ENCODE measurements at places on chromosomes 13 and 19. TPM values are rescaled to one million over a fixed set of nuclear protein-coding genes. Genes with fewer than 3 reads are reported as not detected.

- DNase-seq: no peak
Observed at GRCh38 chr13:74669149-74669548, 534.9 kb upstream of the KLF12 start.

The ZNF382 gene
- 12.1 TPM for total RNA-seq

GRCh38 chr19:58046856-58047255 lies 12.2 kb upstream of the ZNF135 start:
- no peak for DNase-seq

The TMPRSS9 gene
- total RNA-seq: not detected

GRCh38 chr19:1177322-1178114 lies 3.5 kb upstream of the SBNO2 start:
- DNase-seq: no peak

DNA sequence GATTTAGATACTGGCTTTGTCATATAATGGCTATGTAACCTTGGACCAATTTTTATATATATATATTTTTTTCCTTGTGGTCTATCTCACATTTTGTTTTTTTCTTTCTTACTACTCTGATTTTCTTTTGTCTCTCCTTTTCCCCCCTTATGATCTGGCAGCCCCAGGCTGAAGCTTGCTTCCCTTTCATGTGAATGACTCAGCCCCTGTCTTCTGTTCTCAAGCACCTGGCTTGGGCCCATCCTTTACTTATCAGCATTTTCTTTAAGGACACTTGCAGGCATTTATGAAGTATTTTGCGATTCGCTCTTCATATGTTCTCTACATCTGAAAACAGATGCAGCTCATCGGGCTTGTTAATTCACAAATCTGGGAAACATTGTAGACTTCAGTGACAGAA lies 163.6 kb downstream of the SPRY2 start:
- DNase-seq: no peak

DNA sequence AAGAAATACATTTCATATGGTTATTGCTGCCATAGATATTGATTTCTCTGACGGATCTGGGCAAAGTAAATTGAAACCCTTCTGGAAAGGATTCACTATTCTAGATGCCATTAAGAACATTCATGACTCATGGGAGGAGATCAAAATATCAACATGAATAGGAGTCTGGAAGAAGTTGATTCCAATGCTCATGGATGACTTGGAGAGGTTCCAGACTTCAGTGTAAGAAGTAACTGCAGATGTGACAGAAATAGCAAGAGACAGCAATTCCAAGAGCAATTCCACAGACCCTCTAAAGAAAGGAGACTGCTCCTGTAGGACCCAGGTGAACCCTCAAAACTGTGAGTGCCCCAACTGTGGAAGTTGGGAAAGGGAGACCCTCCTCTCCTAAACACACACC lies 30.9 kb upstream of the KCTD12 start:
- no peak for DNase-seq

GRCh38 chr13:100547791-100548201 lies 40.8 kb downstream of the GGACT start:
- DNase-seq: no peak

DNA sequence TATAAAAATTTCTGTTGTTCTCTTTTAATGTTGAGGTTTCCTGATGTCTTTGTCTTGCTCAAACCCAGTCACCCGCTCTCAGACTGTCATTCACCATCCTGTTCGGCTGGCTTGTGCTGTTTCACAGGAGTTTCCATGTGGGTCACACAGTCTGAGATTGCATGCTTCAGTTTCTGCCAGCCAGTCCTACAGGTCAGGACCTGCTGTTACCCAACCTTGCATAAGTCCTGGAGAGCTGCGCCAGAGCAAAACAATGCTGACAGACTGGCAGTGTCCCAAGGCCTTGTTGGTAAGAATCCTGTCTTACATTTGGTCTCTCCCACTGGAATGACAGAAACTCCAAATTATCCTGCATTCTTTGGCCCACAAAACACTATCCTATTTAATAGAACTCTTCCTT lies 340.0 kb upstream of the SLITRK5 start:
- no peak for DNase-seq

DNA sequence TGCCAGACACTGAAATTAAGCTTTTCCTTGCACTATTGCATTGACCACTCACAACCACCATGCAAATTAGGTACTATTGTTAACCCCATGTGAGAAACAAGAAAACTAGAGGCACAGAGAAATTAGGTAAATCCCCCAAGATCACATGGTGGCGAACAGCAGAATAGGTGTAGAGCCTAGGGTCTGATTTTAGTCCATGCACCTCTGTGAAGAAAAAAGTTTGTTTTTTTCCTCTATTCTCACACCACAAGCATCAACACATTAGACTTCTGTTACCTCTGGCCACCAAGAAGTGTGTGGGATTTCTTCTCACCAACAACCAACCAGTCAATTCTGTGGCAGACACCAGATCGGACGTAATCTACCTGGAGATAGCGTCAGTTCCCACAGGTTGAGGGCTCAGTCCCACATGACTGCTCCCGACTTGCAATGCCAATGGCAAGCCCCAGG lies 391.9 kb downstream of the COG6 start:
- DNase-seq: no peak

GRCh38 chr19:12166626-12167025 lies 3.7 kb downstream of the ZNF136 start:
- DNase-seq: no peak

DNA sequence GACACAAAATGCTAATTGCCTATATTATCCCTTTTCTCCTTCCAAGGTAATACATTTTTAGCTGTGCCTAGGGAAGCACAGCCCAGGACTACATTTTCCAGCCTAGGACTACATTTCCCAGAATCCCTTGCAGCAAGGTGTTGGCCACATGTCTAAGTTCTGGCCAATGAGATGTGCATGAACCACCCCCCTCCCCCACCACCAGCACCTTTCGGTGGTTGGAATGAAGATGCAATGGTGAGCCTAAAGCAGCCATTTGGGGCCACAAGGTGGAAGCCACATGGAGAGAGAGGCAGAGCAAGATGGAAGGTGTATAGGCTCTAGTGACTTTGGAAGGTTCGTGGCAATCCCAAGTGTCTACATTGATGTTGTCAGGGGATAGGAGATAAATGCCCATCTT lies 16.2 kb downstream of the UNC13A start:
- DNase-seq: no peak

GRCh38 chr19:4550479-4551050 lies 8.9 kb downstream of the SEMA6B start:
- no peak for DNase-seq

DNA sequence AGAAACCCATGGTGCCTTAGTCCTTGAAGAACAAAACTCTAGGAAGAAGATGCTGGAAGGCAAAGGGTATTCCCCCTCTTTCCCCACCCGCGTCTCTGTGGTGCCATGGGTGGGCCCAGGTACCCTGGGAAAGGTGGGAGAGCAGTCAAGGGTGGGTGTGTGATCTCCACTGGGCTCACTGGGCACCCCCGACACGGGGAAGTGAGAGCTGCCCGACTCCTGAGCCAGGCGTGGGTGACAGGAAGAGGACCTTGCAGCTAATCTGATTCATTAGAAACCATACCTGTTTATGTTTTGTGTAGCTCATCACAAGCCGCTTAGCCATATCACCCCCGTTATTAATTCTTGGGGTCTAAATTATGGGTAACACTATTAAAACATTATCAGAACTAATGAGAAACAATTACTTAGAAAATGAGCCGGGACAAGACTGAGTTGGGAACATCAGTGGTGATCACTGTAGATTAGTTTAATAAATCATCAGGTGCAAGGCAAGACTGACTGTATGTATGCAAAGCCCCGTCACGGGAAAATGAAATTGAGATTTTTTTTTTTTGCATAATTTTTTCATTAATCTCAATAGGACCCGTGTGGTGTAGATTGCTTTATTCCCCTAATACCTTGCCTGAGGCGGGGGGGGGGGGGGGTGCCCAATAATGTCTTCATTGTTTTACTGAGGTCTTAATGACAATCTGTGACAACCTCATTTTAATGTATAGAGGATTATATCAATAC lies 77.3 kb downstream of the ZIC5 start:
- DNase-seq: no peak

DNA sequence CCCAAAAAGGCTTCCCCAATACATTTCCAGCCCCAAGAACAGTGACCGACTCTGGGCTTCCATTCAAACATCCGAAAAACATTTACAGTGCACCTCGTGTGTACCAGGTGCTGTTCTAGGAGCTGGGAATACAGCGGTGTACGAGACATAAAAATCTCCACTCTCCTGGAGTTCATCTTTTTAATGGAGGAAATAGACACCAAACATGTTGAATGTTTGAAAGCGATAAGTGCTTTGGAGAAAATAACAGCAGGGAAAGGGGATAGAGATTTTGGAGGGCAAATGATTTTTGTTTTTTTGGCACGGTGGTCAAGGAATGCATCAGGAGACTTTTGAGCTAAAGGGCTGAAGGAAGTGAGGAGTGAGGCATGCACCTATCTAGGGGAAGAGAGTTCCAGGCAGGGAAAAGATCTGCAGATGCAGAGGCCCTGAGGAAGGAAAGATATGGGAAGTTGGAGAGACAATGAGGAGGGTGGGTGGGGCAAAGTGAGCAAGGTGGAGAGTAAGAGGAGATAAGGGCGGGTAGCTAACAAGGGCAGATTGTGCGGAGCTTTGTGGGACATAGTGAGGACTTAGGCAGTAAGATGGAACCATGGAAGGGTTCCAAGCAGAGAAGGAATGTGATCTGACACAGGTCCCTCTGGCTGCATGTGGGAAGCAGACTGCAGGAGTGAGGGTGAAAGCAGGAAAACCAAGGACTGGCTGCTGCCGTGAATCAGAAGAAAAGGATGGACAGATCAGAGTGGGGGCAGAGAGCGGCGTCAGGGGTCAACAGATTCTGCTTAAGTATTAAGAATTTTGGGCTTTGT lies 703 bp upstream of the FBL start:
- no peak for DNase-seq

The SWSAP1 gene
- total RNA-seq: 1.5 TPM

- no peak for DNase-seq
Observed at GRCh38 chr13:101773062-101773461, 320.6 kb downstream of the ITGBL1 start.

DNA sequence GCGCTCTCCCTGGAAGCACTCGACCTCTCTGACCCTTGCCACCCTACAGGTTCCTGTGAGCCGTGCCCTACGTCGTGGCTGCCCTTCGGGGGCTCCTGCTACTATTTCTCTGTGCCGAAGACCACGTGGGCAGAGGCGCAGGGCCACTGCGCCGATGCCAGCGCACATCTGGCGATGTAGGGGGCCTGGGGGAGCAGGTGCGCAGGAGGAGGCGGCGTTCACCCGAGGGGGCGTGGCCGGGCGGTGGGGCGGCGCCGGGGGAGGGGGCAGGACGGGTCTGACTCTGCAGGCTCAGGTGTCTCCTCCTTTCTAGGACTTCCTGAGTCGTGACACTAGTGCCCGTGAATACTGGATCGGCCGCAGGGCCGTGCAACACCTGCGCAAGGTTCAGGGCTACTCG lies 26.4 kb downstream of the CLEC4M start:
- no peak for DNase-seq

The RFX2 gene
- total RNA-seq: 11.5 TPM

The SYNGR4 gene
- not detected for total RNA-seq

- DNase-seq: no peak
Observed at GRCh38 chr13:42137856-42138537, 89.5 kb downstream of the DGKH start.

DNA sequence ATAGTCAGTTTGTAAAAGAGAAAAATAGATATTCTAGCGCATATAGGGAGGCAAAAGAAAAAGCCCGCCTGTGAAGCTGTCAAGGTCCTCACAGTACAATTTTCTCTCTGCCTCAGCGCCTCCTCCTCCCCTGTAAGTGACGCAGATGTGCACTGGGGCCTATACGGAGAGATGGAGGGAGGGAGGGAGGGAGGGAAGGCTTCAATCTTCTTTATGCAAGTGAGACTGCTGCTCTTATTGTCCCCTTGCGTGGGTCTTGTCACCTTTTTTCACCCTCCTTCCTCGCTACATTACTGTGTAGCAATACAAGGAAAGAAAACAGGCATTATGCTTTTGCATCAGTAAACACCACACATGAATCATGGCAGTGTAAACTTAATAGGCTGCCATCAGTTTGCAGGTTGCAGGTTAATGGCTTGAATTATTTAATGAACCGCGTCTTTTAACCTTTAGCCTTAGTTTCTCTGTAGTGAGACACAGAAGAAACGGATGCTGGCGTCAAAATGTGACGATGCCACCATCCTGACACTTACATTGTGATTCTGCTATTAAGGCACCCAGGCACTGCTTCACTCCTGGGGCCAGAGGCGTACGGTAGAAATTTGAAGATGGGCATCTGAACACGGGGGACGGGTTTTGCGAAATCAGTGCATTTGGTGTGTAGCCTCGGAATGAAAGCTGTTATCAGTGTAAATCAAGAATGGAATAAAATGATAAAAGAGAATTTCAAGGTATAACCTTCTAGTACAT lies at the start of gene KLHL1:
TSS of gene KLHL1 (minus strand) at position 97 of the 750 bp plus-strand sequence. CDS start 753 bp downstream, outside the sequence.
- no peak for DNase-seq

GRCh38 chr13:83340170-83340569 lies 542.1 kb downstream of the SLITRK1 start:
- DNase-seq: no peak

DNA sequence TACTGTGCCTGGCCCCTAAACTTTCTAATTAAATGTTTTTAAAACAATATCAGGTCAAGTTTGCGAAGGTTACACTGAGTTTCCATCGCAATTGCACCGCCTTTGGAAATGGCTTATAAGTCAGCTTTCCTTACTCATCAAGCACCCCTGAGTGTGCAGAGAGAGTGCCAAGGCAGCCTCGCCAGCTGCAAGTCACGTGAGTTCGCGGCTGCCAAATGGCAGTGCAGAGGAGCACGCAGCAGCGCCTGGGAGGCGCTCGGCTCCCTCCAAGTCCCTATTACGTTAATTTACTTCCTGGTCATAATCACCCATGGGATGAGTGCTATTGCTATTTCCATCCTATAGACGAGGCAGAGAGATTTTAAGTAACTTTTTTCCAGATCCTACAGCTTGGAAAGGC lies 319.6 kb downstream of the TEX29 start:
- DNase-seq: no peak

DNA sequence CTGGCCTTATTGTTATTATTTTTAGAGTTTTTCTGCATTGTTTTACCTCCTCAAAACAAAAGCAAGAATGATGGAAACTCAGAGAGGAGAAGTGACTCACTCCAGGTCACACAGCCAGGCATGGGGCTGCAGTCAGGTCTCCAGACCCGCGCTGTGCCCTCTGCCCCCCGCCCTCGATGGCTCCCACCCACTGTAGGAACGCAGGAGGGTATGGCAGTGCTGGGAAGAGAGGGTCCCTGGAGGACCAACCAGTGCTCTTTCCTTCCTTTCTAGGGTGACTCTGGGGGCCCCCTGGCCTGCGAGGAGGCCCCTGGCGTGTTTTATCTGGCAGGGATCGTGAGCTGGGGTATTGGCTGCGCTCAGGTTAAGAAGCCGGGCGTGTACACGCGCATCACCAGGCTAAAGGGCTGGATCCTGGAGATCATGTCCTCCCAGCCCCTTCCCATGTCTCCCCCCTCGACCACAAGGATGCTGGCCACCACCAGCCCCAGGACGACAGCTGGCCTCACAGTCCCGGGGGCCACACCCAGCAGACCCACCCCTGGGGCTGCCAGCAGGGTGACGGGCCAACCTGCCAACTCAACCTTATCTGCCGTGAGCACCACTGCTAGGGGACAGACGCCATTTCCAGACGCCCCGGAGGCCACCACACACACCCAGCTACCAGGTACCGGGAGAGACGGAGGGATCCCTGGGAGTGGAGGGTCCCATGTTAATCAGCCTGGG lies 5.6 kb downstream of the TIMM13 start:
- no peak for DNase-seq

The PNMA8A gene
- 13.9 TPM for total RNA-seq

GRCh38 chr19:4673216-4673615 lies 3.1 kb upstream of the MYDGF start:
- no peak for DNase-seq

GRCh38 chr19:56491399-56491798 lies 14.3 kb upstream of the ZNF667 start:
- no peak for DNase-seq

The CCDC169 gene
- 0.68 TPM for total RNA-seq

Measured in left cardiac atrium (tissue), 4 donors.